Right kidney (tissue), 9 donors: ENCODE measurements at places on chromosomes 13 and 19.

- no peak for DNase-seq
Measured at GRCh38 chr13:92829930-92830329, 396.7 kb upstream of the GPC6 start.

- no peak for DNase-seq
Measured at GRCh38 chr19:28351761-28352160, 861.2 kb downstream of the UQCRFS1 start.

DNA sequence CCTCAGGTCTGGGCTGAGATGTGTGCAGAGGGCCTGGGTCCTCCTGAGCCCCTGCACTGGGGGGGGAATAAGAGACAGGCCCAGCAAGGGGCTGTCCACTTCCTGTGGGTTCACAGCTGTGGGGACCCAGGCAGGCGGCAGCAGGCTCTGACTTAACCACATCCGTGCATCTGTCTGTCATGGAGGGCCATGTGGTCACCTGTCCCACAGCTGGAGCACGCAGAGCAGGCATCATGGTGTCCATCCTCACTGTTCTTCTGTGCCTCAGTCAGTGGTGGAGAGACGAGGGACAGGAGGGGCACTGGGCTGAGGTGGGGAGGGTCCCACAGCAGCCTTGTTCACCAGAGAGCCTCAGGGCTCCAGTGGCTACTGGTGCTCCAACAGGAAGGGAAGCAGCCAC lies 16.3 kb upstream of the KIR3DL3 start:
- DNase-seq: no peak

GRCh38 chr13:36789061-36789460 lies 30.0 kb upstream of the RFXAP start:
- DNase-seq: no peak

DNA sequence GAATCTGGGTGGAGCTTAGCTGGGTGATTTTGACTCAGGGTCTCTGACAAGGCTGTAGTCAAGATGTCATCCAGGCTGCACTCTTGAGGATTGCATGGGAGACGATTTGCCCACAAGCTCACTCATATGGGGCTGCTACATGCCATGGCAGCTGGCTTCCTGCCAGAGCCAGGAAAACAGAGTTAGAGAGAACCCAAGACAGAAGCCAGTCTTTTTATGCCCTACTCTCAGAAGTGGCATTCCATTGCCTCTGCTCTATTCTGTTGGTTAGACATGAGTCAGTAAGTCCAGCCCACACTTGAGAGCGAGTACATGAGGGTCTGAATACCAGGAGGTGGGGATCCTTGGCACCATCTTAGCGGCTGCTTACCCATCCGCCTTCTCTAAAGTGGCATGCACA lies 9.5 kb downstream of the POLR1D start:
- no peak for DNase-seq

DNA sequence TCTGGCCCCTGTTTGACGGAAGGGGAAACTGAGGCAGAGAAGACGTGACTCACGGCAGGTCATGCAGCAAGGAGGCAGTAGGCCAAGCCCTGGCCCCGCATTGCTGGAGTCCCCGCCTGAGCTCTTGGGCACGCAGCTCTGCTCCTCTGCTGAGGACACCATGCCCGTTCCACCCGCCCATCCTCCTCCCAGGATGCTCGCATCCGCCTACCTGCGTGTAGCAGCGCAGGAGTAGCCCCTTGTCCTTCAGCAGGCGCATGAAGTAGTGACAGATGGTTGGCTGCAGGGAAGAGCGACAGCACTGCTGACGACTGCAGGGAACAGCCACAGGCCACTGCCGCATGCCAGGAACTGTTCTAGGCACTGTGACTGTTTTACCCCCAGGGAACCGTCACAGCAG lies 10.5 kb downstream of the SIRT2 start:
- DNase-seq: no peak

GRCh38 chr13:40664350-40665125 lies 1.9 kb downstream of the FOXO1 start:
- peak; percentile 79 for DNase-seq

GRCh38 chr19:10421240-10422045 lies 1.1 kb downstream of the PDE4A start:
- no peak for DNase-seq

- peak; percentile 23 for DNase-seq
Measured at GRCh38 chr19:11539495-11540365, 1.1 kb downstream of the CNN1 start.

GRCh38 chr19:33290956-33291622 lies 11.2 kb downstream of the CEBPA start:
- no peak for DNase-seq

DNA sequence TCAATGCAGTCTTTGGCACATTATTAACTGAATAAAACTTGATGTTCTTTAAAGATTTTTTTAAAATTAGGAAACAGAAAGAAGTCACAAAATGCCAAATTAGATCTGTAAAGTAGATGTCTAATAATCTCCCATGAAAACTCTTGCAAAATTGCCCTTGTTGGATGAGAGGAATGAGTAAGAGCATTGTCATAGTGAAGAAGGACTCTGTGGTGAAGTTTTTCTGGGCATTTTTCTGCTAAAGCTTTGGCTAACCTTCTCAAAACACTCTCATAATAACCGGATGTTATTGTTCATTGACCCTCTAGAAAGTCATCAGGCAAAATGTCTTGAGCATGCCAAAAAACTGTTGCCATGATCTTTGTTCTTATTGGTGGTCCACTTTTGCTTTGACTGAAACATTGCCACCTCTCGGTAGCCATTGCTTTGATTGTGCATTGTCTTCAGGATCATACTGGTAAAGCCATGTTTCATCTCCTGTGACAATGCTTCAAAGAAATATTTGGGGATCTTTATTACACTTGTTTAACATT lies 549.3 kb downstream of the LIG4 start:
- DNase-seq: no peak

DNA sequence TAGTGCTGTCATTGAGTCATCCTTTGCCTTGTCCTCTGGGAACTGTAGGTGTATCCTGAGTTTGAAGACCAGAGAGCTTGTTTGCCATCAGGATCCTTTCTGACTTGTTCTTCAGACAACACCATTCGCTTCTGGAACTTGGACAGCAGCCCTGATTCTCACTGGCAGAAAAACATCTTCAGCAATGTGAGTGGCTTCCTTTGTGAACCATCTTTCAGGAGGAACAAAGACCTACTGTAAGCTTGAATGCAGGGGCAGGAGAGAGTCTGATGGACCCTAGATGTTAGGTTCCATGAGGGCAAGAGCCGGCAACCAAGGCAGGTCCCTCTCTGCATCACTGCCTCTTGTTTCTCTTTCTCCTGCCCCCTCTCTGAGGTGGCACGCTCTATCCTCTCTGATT lies 26.7 kb downstream of the WDR62 start:
- no peak for DNase-seq

- DNase-seq: no peak
Measured at GRCh38 chr13:29101409-29101808, 281.3 kb downstream of the MTUS2 start.

DNA sequence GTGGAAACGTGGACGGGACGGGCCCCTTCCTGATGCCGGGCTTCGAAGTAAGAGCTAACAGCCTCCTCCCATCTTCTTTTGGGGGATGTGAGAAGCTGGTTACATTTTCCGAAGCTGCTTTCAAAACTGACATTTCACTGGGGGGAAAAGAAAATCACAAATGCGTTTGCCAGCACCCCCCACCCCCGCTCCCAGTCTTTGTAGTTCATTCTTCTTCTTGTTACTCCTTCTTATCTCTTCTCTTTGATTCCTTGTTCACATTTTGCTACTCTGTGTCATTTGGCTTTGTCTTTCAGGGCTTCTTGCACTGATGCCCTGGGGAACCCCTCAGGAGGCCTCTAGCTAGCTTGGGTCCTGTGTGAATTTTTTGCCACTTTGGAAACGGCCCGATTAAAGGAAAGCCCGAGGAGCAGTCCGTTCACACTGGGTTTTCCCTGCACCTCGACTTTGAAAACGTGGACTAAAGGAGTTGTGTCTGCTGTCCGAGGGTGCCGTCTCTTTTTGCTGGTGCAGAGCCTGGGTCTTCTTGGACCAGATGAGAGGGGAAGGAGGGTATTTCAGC lies 1.3 kb downstream of the CARM1 start:
- no peak for DNase-seq

- no peak for DNase-seq
Measured at GRCh38 chr19:56333506-56333905, 18.9 kb upstream of the ZSCAN5A start.

DNA sequence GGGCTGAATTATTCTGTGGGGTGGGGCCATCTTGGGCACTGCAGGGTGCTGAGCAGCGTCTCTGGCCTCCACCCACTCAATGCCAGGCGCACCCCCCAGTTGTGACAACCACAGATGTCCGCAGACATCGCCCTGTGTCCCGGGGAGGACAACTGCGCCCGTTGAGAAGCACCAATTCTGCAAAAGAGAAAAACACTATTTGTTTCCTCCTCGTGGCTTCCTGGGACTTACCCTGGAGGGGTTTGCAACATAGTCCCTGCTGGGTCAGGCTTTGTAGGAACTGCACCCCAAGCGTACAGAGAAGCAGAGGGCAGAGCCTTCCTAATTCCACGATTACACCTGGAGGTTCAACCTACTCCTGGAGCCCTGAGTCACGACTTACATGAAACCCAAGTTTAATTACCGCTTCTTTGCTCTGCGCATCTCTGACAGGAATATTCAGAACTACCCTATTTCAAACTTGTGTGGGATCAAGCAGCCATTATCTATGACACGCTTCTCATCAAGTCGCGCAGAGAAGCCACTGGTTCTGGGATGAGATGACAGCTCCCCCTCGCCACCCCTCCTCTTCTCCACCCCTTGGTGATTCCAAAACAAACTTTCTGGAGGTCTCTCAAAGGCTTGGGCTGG lies 11.1 kb upstream of the SLC39A3 start:
- DNase-seq: no peak
